ENCODE measurements at places on chromosomes 3 and 15. TPM values are rescaled to one million over a fixed set of nuclear protein-coding genes. Genes with fewer than 3 reads are reported as not detected.

DNA sequence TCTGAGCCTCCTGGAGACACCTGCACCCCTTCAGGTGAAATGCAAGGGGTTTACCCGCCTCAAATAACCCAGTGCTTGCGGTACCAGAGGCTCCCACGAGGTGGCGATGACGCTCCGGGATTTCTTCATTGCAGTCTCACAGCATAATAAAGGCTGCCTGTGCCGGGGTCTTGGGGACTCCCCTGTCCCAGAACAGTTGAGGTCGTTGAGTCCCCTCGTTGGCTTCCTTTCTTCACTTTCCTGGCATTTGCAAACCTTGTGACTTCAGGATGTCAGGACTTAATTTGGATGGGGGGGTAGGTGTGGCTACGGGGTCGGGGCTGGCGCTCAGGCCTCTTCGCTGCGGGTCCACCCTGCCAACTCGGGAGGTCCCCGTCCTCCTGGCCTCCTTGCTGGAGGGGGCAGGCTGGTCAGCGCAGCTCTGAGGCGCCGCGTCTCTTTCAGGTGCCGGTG, 1.3 kb downstream of the GNAT1 start:
- no peak for DNase-seq

DNA sequence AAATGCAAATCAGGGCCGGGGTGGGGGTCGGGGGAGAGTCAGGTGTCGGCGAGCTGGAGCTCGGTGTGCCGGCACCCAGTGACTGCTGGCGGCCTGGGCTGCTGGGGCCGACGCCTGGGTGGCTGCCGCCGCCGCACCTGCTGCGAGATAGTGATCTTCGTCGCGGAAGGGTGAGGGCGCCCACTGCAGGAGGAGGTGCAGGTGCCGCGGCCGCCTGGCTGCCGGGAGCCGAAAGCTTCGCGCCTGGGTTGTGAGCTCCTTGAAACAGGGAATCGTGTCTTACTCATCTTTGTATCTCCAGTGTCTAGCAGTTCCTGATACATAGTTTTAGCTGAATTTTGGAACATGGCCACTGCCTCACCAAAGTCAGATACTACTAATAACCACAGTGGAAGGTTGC, 64.0 kb upstream of the CPOX start:
- DNase-seq, result no peak

DNA sequence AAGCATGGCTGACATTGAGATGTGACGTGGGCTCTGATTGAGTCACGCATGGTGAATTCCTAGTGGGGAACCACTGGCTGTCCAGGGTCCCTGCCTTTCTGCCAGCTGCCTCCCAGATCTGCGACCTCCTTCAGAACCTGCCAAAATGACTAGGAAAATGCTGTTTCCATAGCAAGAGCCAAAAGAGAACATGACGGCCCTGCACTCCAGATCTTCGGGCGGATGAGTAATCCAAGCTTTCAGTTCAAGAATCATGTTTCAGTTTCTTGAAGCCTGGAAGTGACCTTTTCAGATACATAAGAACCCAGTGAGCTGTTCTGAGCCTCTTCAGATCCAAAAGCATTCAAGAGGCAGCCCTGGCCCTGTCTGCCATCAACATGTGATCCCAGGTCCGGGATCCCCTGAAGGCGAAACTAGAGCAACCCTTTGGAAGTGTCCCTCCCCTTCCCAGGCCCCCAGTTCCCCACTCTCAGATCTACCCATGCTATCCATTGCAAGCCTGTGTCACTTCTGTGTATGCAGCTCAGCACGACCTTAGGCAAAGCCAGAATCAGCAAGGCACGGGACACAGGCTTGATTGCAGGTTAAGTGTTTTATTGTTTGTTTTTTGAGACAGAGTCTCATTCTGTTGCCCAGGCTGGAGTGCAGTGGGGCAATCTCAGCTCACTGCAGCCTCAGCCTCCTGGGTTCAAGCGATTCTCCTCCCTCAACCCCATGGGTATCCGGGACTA, 19.7 kb downstream of the ANKRD63 start:
- no peak for DNase-seq

DNA sequence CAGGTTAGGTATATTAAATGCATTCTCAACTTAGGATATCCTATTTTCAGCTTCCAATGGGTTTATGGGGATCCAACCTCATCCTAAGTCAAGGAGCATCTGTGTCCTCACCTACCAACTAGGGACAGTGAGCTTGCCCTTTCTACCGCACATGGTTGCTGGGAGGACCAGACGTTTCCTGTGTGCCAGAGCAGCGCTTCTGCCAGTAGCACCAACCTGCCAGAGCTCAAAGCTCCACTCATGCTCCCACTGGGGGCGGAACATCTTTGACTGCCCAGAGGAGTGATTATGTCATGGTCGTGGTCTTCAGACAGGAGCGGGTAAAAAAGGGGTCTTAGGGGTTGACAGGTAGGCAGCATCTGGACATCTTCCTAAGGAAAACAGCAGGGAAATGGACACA, 24.7 kb downstream of the XPC start:
- DNase-seq, result no peak

- DNase-seq, result no peak
Measured at GRCh38 chr15:98776607-98777281, 128.4 kb downstream of the IGF1R start.

GRCh38 chr3:141710888-141711616, 27.0 kb upstream of the RNF7 start:
- DNase-seq, result peak; percentile 94

DNA sequence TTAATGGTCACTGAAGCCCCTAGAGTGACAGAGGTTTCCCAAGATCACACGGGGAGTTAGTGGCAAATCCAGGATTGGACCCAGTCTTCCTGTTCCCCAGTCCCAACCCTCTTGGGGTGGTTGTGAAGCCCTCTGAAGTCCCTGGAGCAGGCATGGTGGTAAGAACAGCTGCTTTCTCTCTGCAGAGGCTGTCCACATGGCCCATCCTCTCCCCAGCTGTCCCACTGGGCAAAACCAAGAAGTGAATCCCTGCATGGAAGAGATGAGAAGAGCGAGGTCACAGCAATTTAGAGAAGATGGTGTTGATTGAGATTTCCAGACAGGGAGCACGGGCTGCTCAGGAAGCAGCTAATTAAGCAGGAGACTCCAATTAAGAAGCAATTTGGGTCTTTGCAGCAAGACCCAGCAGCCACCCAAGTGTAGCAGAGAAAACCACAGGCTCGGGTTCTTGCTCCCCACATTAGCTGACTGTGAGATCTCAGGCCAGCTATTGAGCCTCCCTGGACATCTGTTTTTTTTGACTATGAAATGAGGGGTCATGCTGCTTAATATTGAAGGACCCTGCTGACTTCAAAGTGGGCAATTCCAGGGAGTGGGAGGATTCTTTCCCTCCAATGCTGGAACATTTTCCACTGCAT, 14.8 kb upstream of the HDAC11 start:
- no peak for DNase-seq

DNA sequence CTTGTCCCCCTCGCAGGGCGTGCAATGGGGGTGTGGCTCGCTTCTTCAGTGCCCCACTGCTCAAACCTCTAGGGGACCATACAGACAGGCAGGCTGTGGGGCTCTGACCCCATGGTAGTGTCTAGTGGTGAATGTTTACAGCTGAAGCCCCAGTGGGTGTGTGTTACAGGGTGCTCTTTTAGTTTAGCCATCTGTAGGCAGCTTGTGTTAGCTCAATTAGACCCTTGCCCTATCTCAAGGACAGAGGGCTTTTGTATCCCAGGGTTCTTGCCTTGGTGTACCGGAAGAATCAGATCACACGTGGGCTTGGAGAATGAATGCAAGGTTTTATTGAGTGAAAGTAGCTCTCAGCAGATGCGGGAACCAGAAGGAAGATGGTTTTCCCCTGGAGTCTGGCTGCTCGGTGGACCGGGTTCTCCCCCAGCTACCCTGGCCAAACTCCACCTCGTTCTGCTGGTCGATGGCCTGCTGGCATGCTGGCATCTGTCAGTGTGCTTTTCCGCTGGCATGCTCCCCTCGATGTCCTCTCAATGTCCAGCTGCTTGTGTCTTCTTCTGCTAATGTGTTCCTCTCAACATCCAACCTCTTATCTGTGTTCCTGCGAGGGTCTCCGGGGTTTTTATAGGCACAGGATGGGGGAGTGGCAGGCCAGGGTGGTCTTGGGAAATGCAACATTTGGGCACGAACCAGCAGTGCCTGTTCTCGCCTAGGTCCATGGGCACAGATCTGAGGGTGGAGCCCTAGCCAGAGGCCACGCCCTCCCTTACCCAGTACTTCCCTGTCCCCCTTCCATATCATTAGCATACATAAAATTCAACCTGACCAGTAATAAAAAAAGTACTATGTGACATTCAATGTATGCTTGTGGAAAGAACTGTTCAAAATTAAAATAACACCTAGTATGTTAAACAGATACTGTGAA, 6.6 kb downstream of the SPCS1 start:
- no peak for DNase-seq

- DNase-seq, result no peak
Measured at GRCh38 chr3:195250473-195251251, 20.3 kb downstream of the XXYLT1 start.

- DNase-seq, result no peak
Measured at GRCh38 chr3:39513791-39514369, 46.4 kb downstream of the MOBP start.

Gene NRG4
- total RNA-seq, result not detected

Gene GOLGA6L9
- 5.2 TPM for total RNA-seq

Gene SHF
- 2.8 TPM for total RNA-seq

Gene KNL1
- 4.2 TPM for total RNA-seq

Gene ZPLD1
- 0.10 TPM for total RNA-seq
